Immature natural killer cell (primary cell): ENCODE measurements at places on chromosomes 1 and 21. TPM values are rescaled to one million over a fixed set of nuclear protein-coding genes. Genes with fewer than 3 reads are reported as not detected.

Gene GOLT1A
- polyA plus RNA-seq, result not detected

Gene CLCA4
- not detected for polyA plus RNA-seq

Gene ARMH1
- polyA plus RNA-seq, result 0.50 TPM

Gene NOS1AP
- polyA plus RNA-seq, result not detected

Gene PLA2G2F
- not detected for polyA plus RNA-seq

Gene ECE1
- polyA plus RNA-seq, result 3.3 TPM

Gene PSMD4
- 282 TPM for polyA plus RNA-seq

Gene SLC1A7
- 6.4 TPM for polyA plus RNA-seq

Gene KDF1
- not detected for polyA plus RNA-seq

Gene TCP10L
- polyA plus RNA-seq, result not detected

Gene ALDH4A1
- polyA plus RNA-seq, result 1.7 TPM

Gene MROH9
- polyA plus RNA-seq, result not detected
